NCI-H1105 treated with DMSO at 0.1 percent for 48 hours (cell line): ENCODE measurements at places on chromosomes 2 and 18.

DNA sequence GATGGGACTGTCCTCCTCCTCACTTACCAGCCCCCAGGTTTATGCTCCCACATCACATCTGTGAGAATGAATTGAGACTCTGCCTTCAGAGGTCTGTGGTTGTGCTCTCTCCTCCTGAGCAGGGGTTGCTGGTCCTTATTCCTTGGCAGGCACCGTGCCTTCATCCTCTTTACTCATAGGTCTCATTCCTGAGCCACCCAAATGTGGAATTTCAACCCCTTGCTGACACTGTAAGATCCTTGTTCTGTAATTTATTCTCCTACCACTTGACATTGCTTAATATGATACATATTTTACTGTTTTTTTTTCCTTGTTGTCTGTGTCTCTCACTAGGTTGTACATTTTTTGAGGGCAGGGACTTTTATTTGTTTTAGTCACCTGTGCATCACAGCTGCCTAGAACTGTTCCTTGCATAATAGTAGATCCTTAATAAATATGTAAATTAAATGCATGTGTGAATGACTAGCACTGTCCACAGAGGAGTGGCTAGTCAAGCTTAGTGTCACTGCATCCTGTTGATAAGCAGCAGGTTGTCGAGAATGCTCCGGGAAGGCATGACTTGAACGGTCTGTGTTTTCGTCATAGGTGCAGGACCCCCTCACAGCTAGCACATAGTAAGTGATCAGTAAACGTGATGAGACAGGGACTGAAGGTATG, 180.6 kb downstream of the ZNF407 start:
- DNase-seq: no peak

GRCh38 chr2:39696838-39697237, 31.1 kb downstream of the TMEM178A start:
- DNase-seq: peak; percentile 45

DNA sequence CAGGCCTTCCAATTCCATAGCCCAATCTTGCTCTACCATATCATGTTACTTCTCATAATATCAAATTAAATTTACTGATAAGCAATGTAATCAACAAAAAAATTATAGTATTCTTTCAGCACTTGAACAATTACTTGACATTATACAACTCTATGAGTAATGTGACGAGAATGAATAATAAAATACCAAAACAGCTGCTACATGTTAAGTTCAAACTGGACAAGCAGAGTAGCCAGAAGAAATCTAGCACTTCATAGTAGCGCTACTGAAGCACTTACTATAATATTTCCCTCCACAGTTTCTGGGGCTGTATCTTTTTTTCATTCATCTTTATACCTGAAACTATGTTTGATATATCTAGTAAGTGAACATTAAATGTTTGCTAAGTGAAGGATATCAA, 14.9 kb downstream of the PPP3R1 start:
- no peak for DNase-seq

DNA sequence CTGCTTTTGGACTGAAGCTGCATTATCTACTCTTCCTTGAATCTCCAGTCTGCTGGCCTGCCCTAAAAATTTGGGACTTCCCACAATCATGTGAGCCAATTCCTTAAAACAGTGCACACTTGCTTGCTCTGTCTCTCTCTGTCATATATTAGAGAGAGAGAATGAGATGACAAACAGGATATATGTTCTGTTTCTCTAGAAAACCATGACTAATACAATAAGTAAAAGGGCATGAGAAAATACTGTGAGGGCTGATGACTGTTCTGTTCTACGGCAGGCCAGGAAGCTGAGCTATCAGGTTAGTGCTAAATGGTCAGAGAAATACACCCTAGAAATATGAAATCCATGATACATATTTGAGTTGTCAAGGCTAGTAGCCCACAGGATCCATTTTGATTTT, 1896.8 kb upstream of the CELF4 start:
- no peak for DNase-seq

GRCh38 chr2:223642506-223642905, 40.3 kb upstream of the SCG2 start:
- no peak for DNase-seq

DNA sequence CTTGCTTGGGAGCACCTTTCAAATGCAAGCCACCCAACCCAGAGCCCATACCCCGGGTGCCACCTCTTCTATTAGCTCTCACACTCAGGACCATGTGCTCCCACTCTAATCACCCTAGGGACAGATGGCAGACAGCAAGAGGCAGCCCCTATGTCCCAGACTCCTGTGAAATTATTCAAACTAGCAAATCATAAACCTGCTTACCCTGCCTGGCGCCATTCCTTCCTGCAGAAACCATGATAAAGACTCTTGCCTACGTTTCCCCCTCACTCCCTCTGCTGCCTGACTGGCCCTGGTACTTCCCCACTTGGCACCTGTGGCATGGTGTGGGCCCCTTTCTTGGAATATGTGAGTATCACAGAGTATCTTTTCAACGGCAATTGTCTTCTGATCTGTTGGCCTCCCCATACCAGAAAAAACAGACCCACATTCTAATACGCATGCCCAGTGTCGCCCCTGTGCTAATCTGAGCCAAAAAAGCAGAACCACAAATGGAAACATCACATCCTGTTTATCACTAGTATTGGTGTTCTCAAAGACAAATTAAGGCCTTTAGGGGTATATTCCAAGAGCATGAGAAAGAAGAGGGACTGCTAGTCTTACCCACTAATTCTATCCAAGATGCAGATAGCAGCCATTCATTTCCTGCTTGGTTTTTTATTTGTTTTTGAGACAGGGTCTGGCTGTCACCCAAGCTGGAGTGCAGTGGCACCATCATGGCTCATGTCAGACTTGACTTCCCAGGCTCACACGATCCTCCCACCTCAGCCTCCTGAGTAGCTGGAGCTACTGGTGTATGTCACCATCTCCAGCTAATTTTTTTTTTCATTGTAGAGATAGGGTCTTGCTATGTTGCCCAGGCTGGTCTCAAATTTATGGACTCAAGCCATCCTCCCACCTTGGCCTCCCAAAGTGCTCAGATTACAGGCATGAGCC, 44.1 kb upstream of the TTC39C start:
- no peak for DNase-seq

DNA sequence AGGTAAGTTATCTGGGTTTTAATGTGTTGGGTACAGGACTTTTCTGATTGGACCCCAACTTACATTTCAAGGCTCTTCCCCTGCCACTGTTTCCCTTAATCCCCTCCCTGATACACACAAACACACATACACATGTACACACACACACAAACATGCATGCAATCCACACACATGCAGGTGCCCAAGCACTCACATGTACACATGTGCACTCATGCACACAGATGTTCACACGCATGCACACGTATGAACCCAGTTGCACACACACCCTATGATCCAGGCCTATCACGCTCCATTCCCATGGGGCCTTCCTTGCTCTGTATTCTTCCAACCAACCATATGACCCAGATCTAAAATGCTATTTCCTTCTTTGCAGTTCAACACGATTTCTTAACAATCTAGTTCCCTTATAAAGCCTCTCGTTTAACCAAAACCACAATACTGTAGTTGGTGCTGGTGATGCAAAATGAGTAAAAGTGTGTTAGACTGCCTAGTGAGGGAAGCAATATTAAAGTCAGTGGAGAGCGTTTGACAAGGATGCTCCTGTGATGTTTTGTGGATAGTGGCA, 11.1 kb downstream of the SERPINB8 start:
- DNase-seq: no peak

GRCh38 chr18:44818668-44819403, 138.1 kb downstream of the SETBP1 start:
- no peak for DNase-seq

GRCh38 chr2:223465793-223466192, 136.4 kb downstream of the SCG2 start:
- DNase-seq: no peak

GRCh38 chr2:148876202-148876594, 1.2 kb downstream of the KIF5C start:
- peak; percentile 57 for DNase-seq

DNA sequence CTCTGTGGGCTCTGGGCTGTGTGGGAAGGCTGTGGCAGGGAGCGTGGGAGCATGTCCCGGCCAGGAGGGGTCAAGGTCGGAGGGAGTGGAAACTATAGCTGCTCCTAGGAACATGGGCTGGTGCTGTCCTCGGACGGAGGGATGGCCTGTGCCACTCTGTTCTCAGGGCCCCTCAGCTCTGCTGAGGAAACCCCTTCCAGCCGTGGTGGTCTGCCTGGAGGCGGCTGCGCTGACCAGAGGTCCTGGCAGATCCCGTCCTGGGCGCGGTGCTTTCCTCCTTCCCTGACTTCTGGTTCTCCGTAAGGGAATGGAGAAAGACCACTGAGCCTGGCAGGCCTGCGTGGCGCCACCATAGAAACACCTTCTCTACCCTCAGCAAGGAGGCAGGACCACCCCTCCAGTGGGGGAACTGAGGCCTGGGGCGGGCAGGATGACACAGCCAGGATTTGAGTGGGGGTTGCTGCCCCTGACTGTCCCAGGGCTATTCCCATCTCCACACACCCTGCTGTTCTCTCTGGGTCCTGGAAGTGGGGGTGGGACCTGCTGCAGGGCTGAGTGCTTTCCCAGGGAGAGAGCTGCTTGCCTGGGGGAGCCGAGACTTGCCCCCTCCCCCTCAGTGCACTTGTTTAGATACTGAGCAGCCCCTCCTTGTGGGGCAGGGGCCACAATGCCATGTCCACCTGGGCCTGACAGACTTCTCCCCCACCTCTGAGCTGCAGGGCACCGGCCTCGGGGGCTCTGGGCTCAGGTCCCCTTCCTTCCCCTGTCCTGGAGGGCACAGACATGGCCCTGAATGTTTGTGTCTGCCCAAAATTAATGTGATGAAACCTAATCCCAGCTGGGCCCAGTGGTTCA, 301.0 kb upstream of the HS6ST1 start:
- no peak for DNase-seq

GRCh38 chr2:84827978-84828575, 52.8 kb downstream of the TRABD2A start:
- DNase-seq: no peak

DNA sequence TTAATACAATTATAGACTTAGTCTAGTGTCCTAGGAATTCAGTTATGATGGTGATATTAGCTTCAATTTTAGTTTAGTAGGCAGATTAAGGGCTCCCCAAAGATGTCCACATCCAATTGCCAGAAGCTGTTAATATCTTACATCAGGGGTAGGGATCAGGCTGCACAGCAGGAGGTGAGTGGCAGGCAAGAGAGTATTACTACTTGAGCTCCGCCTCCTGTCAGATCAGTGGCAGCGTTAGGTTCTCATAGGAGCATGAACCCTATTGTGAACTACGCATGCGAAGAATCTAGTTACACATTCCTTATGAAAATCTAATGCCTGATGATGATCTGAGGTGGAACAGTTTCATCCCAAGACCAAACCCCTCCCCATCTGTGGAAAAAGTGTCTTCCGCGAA, 54.9 kb downstream of the NYAP2 start:
- no peak for DNase-seq

DNA sequence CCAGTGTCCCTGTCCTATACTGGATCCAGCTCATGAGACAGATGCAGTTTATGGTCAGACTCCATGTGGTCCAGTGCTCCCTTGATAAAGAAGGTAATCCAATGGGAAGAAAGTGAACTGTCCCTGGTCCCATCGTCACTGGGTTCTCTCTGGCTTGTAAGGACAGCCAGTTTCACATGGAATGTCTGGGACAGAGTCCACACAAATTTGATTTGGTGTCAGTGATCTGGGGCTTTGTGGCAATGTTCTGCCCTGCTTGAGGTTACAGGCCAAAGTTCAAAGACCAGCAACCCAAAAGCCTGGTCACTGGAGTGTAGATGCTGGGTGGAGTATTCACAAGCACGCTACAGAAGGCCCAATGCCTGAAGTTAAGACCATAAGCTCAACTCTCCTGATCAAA, 22.2 kb upstream of the FHL2 start:
- DNase-seq: no peak

DNA sequence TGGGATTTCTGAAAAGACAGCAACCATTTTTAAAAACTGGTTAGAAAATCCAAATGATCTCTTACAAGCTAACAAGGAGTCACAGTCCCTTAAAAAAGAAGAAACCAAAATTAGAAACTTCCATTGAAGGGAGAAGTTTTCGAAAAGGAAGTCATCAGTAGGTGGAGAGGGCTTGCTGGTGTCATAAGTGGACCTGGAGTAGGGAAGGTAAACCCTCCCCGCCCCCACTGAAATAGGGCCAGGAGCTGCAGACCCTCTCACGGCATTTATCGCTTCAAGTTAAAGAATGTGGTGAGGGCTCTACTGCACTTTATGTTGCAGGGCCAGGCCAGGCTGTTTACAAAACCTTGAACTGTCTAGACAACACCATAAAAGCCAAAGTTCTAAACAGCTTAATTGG, 2.9 kb downstream of the HOXD11 start:
- DNase-seq: no peak

DNA sequence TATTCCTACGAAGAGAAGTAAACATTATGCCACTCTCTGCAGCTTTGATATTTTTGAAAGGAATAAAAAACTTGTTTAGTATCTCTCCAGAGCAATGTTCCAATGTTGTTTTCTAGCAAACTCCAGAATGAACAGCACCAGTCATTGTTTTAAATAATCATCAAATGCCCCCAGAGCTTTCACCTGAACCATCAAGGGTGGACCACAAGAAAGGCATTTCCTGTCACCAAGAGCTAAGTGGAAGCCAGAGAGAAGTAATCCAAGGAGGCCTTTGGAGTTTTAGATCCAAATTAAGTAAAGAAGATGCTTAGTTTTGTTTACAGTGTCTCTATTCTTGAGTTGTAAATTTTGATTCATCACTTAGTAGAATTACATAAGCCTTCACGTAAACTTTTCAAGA, 559.0 kb downstream of the ARHGAP15 start:
- no peak for DNase-seq

GRCh38 chr2:36329251-36329650, 26.3 kb upstream of the CRIM1 start:
- DNase-seq: no peak

- DNase-seq: no peak
These were observed 226.5 kb upstream of the SPRED2 start for GRCh38 chr2:65658881-65659280.

DNA sequence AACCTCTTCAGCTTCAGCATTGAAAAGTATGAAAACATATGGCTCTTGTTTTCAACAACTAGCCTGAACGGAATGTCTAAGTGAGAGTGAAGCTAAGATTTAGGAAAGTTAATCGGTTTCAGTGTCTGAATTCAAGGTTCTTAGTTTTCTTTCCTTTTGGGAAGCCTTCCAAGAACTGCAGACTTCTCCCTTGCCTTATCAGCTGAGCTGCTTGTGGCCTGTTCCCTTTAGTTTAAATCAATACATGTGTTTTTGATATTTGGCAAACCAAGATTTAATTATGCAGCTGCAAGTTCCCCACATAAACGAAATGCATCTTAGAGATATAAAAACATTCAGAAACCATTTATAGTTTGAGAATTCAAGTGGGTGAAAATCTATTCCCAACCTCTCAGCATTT, 274.3 kb upstream of the NRP2 start:
- DNase-seq: no peak

- no peak for DNase-seq
These were observed 23.4 kb downstream of the APCDD1 start for GRCh38 chr18:10477863-10478260.

GRCh38 chr18:9706081-9706935, 1.8 kb upstream of the RAB31 start:
- DNase-seq: no peak

DNA sequence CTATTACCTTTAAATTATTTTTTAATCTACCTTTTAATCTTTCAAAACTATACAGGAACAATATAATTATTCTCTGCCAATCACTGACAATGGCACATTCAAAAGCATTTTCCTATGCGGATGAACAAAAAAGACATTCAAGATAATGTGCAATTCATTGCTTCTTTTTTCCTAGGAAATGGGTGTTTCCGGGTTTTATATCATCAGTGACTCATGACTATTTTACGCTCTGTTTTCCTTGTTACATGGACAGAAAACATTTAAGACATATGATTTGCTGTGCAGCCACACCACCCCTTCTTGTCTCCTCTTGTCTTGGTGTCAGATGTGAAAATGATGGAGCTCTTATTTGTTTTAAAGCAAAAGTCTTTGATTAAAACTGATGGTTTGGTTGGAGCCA, 184.7 kb upstream of the LINC00305 start:
- DNase-seq: no peak
